Fibroblast of skin of back (primary cell): ENCODE measurements at places on chromosomes 2 and 18.

DNA sequence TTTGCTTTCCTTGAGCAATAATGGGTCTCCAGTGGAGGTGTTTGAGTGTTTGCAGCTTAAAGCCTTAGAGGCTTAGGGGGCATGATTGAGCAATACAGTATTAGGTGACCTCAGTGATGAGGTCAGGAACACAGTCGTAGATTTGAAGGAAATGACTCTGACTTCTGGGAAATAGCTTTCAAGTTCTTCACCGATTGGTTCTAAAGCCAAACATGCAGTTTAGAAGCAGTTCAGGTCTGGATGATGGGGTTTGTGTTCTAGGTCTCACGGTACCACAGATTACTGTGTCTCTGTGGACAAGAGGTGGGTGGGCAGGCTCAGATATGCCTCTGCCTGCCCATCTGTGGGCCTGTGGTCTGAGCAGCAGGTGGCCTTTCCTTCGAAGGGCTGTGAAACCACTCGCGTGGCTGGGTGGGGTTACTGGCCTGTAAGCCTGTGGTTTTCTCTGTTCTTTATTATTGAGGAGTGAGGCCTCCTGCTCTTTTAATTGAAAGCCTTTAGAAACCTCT is 7.8 kb downstream of the MTHFD2 start:
- DNase-seq: no peak

GRCh38 chr2:240431661-240432424 is 3.6 kb upstream of the GPC1 start:
- no peak for DNase-seq

DNA sequence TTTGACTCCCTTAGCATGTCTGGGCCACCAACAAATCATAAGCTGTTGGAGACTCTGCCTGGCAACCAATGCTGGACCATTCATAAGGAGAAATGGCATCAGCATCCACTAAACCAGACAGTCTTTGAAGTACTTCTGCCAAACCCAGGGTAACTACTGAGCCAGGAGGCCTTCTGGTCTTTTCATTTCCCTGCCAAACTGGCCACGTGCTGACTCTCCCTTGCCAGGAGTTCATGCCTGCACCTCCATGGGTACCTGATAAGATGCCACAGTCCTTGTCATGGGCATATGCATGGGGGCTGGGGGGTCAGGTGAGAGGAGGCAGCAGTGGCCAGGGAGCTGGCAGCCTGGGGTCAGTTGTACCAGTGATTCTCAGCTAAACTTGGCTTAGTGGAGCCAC is 34.2 kb upstream of the DAPL1 start:
- DNase-seq: no peak

- peak; percentile 65 for DNase-seq
Measured at GRCh38 chr2:175836361-175836760, 165.7 kb downstream of the LNPK start.

DNA sequence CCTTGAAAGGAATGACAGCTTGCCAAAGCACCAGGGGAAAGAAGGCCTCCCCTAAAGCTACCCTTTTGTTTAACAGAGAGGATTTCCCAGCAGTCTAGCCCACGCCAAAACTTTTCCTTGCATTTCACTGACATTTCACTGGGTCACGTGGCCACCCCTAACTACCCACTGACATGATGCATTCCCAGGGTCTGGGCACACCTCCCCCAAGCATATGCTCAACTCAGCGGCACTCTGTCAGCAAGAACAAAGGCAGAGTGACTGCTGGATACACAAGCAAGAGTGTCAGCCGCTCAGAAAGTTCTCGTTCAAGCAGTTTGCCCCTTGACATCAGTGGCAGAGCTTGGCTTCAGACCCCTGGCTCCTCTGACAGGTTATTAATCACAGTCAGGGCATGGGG is 34.2 kb upstream of the MARCO start:
- no peak for DNase-seq

GRCh38 chr2:26412091-26412673 is 10.5 kb downstream of the DRC1 start:
- no peak for DNase-seq

- no peak for DNase-seq
Measured at GRCh38 chr18:51133580-51134160, 63.8 kb downstream of the MEX3C start.

DNA sequence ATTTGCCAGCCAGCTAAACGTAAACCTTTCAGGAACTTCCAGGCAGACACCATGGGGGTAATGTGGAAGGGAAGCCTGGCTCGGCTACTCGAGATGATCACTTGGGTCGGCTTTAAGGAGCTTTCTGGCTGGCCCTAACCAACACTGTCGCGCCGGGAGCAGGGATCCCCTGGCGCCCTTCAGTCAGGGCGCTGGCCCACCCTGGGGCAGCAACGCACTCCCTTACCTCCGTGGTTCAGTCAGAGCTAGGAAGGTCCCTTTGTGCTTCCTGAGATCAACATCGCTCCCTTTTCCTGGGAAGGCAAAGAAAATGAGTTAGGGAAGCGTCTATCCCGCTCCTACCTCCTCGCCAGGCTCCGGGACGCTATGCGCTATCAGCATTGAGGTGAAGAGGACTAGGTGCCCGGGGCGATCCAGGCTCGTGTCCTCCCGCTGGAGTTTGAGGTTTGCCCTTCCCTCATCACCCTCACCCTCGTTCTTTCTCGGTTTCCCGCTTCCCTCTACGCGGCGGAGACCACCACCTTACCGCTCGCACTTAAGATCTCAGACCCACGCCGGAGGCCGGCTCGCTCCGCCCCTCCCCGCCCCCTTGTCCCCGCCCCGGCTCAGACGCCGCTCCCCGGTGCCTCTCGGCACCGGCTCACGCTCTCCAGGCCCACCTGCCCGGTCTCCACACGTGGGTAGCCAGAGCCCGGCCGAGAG is 449 bp upstream of the ATRAID start:
- DNase-seq: peak; percentile 4

- DNase-seq: no peak
Measured at GRCh38 chr18:80046961-80047541, 12.8 kb downstream of the RBFA start.

DNA sequence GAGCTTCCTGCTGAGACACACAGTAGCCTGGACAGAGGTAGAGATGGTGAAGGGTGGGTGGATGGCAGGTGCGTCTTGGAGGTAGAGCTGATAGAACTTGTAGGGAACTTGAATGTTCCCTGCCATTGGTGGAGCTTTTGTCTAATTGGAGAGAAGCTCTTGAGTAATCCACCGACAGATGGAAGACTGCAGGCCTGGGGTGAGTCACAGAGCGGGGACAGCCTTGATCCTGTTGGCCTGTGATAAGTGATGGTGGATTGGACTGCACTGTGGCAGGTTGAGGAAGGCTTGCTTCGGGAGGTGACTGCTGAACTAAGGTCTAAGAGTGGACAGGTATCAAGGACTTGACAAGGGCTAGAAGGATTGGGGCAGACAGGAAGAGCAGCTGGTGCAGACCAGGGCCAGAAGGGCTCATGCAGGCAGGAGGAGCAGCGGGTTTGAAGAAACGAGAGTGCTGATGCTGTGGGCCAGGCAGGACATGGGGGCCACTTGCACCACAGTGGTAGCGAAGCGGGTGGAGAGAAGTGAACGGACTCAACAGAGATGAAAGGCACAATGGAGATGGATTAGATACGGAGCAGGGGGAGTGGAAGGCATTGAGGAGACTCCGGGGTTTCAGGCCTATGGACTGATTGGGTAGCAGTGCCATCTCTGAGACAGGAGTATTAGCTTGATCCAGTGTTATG is 16.3 kb downstream of the CABLES1 start:
- DNase-seq: no peak

GRCh38 chr2:185128346-185128745 is 530.0 kb downstream of the ZNF804A start:
- no peak for DNase-seq

GRCh38 chr18:78728784-78729467 is 250.7 kb upstream of the SALL3 start:
- no peak for DNase-seq

DNA sequence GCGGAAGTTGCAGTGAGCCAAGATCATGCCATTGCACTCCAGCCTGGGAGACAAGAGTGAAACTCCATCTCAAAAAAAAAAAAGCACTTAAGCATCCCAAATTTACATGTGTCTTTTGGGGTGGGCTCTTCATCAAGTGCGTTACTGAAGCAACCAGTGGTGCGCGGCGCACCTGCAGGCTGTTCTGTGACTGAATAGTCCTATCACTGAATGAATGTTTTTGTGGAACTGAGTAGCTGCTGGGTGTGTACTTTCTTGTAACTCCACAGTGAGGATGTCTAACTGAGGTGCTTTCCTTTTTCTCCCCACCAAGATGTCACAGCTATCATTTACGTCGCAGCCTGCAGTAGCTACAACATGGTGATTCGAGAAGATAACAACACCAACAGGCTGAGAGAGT is 17.0 kb downstream of the CHMP1B start:
- no peak for DNase-seq

DNA sequence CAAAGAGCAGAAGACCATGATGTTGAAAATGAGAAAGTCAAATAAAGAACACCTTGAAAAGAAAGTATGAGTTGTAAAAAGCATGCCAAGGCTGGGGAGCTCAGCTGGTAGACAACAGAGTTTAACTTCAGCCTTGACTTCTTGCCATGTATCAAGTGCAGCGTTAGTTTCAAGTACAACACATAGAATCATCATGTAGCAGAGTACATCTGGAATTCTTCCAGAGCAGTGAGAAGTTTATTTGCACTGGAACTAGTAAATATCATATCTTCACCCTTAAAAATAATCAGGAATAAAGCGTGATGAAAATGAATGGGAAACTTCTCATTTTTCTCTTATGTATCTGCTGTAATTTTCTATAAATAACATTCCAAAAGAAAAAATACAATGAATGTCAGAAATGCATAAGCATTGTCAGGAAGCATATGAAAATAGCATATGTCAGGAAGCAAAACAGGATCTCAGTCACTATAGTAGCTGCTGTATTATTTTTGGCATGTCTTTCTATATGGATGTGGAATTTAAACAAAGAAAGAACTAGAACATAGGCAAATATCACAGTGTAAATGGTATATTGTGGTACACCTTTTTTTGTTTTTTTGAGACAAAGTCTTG is 10.1 kb upstream of the SULT1C4 start:
- DNase-seq: peak; percentile 76

- DNase-seq: no peak
Measured at GRCh38 chr2:79831961-79832360, 319.1 kb downstream of the CTNNA2 start.

- no peak for DNase-seq
Measured at GRCh38 chr2:10232096-10232815, 70.4 kb upstream of the HPCAL1 start.

- peak; percentile 25 for DNase-seq
Measured at GRCh38 chr2:147847746-147848391, 3.0 kb downstream of the ACVR2A start.
